ENCODE measurements at places on chromosomes 12 and 14.

GRCh38 chr12:46490635-46491034 lies 118.1 kb upstream of the SLC38A2 start:
- no peak for DNase-seq

DNA sequence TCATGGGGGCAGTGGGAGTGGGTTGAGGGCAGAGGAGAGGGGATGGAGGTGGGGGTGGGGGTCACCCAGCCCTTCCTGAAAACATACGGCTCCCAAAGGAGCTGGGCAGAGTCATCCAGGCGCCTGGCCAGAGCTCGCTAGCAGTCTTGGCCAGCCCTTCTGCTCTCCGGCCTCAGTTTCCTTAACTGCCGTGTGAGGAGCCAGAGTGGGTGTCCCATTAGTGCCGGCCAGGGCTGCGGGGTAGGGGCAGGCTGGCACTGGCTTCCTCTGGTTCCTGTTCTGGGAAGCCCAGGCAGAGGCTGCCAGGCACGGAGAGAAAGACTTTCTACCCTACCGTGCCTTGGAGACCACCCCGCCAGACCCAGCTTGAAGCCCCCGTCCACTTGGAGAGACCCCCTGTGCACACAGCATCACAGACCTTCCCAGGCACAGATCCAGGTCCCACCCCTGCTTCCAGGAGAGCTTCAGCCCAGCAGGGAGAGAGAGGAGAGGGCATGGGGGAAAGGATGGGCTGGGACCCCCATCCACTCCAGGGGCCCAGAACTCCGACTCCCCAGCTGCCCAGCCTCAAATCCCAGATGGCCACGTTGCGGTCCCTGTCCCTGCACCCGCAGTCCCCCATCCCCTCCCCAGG lies 93.3 kb downstream of the RFLNA start:
- no peak for DNase-seq

DNA sequence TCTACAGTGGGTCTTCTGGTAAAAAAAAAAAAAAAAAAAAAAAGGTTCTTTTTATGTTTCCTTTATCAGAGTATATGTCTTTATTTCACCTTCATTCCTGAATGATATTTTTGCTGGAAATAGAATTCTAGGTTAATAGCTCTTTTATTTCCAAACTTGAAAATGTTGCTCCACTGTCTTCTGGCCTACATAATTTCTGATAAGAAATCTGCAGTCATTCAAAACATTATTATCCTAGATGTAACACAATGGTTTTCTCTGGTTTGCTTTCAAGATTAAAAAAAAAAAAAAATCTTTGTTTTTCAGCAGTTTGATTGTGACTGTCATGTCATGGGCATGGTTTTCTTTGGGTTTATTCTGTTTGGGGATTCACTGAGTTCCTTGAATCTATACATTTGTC lies 19.5 kb downstream of the DCP1B start:
- no peak for DNase-seq

DNA sequence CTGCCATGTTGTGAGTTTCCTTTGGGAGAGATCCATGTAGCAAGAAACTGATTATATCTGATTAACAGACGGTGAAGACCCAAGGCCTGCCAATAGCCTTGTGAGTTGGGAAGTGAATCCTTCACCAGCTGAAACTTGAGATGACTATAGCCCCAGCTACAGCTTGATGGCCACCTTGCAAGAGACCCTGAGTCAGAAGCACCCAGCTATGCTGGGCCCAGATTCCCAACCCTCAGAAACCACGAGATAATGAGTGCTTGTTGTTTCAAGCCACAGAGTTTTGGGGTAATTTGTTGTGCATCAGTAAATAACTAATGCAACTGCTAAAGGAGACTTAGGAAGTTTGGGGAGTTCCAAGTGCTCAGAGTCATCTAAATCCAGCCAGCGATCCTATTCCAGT lies 80.3 kb downstream of the AVPR1A start:
- no peak for DNase-seq

- no peak for DNase-seq
Observed at GRCh38 chr12:3973269-3973884, 100.2 kb upstream of the PARP11 start.

GRCh38 chr12:117134059-117134458 lies 34.8 kb upstream of the TESC start:
- no peak for DNase-seq

GRCh38 chr14:97705976-97706375 lies 908.8 kb downstream of the VRK1 start:
- DNase-seq, result peak; percentile 69

- DNase-seq, result no peak
Observed at GRCh38 chr12:15583804-15584203, 205.4 kb downstream of the EPS8 start.

GRCh38 chr12:70994217-70994788 lies 73.8 kb upstream of the PTPRR start:
- no peak for DNase-seq

All from CD8-positive, alpha-beta T cell (primary cell).